ENCODE measurements at places on chromosomes 12 and 14. TPM values are rescaled to one million over a fixed set of nuclear protein-coding genes. Genes with fewer than 3 reads are reported as not detected.
A peak's percentile ranks its signal among the peaks of the same experiment; 100 is the strongest.

Gene STON2
- total RNA-seq: 25.0 TPM

Gene POTEM
- total RNA-seq: not detected

Gene DEPDC4
- total RNA-seq: 8.3 TPM

Gene NDRG2
- total RNA-seq: 1.3 TPM

Gene ZFYVE26
- total RNA-seq: 22.3 TPM

Gene TMEM179
- 12.1 TPM for total RNA-seq

Gene PRICKLE1
- 4.0 TPM for total RNA-seq

Gene PCED1B
- total RNA-seq: 0.25 TPM

Gene TGM1
- 2.6 TPM for total RNA-seq

Gene CMKLR1
- total RNA-seq: not detected

Gene ALDH1L2
- 0.13 TPM for total RNA-seq

Gene GLT1D1
- 5.4 TPM for total RNA-seq

Gene PRB2
- total RNA-seq: not detected

Gene ZNF705A
- total RNA-seq: not detected

Gene RD3L
- not detected for total RNA-seq

Gene CHMP4A
- total RNA-seq: 35.3 TPM

DNA sequence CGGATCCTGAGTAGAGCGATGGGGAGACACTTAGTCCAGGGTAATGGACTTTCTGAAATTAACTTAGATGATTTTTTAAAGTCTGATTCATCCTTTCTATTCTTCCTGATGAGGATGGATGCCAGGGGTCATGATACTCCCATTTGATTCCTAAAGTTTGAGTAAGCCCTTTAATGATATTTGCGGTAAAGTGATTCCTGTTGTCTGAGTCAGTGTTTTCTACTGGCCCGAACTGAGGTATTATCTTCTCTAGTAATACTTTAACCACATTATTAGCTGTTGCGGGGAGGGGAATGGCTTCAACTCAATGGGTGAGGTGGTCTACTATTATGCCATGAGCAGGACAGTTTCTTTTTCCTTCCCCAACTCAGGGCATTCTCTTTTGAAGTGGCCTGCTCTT is 111.6 kb downstream of the RIN3 start:
- no peak for DNase-seq

- no peak for DNase-seq
Observed at GRCh38 chr12:115868624-115869023, 408.9 kb downstream of the MED13L start.

- no peak for DNase-seq
Observed at GRCh38 chr14:23013054-23013748, 3.3 kb upstream of the C14orf93 start.

- no peak for DNase-seq
Observed at GRCh38 chr12:93126069-93126474, 197.0 kb upstream of the EEA1 start.

DNA sequence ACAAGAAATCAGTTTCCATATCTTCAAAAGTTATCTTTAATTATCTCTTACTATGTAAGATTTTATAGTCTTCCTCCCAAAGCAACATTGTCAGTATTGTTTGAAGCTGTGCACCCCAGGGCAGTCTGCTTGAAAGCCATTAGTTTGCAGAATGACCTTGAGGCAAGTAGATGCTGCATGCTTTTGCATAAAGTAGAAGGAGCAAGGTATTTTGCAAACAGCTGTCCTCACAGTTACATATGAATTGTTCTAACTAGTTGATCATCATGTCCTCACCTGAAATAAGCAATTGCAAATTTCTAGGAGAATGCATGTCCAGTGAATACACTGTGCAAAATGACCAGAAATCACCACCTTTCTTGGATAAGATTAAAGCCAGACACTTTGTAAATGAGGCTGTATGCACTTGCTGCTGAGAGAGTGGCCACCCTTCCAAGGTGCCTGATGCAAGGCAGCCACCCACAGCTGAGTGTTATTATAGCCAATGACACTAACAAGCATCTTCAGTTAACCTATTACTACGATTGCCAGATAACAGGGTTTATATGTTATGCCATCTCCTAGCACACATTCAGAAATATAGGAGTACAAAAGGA is 730.0 kb upstream of the TMEM132C start:
- DNase-seq: no peak

DNA sequence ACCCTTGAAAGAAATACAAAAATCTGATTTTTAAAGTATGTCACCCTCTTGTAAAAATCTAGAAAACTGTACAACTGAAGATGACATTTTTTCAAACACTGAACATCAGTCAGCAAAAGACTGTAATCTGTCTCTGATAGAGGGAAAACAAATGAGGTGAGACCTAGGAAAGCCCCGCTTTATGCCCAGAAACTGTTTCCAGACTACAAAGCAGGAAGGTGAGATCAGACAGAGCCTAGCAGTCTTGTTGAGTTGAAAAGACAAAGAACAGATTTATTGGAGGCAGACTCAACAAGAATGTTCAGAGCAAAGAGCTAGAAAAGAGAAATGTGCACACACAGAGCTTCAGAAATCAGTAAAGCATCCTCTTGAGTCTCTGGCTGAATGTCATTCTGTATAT is 873.6 kb downstream of the LRFN5 start:
- DNase-seq: no peak

GRCh38 chr12:49231878-49232655 is 32.8 kb upstream of the TUBA1C start:
- peak; percentile 28 for DNase-seq

GRCh38 chr14:81819344-81819743 is 285.7 kb upstream of the SEL1L start:
- DNase-seq: peak; percentile 25

DNA sequence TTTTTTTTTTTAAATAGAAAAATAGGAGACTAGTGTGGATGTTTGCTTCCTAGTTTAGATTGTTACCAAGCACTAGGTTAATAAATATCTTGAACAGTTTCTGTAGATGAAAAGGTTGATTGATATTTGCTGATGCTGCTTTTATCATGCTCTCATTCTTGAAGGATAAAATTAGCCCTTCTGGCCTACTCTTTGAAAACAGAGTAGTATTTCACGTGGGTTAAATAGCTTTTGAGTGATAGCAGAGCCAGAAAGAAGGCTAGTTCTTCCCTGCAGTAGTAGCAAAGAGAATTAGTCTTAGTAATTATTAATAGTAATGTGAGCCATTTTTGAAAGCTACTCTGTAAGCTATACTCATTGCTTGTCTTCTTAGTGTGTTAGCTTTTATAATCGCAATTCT is 5.2 kb downstream of the NEDD1 start:
- no peak for DNase-seq

DNA sequence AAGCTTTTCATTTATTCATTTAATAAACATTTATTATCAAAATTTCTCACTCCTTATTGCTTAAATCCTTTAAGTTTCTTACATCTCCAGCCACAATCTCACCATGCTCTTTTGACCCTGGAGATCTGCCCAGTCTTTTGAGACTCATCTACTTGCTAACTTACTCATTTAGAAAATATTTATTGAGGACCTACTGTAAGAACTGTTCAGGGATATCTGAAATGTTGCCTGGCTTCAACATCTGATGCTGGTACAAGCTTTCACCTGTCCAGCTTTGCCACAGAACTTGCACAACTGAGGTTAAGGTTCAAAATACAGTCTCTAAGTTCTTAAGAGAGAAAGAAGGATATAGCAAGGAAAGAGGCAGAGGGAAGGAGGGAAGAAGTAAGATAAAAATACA is 17.5 kb upstream of the GXYLT1 start:
- no peak for DNase-seq

DNA sequence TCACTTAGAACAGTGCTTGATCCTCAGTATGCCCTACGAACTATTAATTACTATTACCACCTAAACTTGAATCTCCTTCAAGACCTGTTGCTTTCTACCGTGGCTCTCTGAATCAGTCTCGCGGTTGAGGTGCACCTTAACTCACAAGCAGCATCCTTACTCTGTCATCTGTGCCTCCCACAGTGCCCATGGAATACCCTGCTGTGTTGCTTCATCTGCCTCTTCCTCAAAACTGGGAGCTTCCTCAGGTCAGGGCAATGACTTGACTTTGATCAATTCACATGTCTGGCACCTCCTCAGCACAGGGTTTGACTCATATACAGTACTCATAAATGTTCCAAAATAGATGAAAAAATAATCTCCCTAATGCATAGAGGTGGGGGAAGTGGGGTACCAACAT is 305.9 kb downstream of the NUAK1 start:
- DNase-seq: no peak

DNA sequence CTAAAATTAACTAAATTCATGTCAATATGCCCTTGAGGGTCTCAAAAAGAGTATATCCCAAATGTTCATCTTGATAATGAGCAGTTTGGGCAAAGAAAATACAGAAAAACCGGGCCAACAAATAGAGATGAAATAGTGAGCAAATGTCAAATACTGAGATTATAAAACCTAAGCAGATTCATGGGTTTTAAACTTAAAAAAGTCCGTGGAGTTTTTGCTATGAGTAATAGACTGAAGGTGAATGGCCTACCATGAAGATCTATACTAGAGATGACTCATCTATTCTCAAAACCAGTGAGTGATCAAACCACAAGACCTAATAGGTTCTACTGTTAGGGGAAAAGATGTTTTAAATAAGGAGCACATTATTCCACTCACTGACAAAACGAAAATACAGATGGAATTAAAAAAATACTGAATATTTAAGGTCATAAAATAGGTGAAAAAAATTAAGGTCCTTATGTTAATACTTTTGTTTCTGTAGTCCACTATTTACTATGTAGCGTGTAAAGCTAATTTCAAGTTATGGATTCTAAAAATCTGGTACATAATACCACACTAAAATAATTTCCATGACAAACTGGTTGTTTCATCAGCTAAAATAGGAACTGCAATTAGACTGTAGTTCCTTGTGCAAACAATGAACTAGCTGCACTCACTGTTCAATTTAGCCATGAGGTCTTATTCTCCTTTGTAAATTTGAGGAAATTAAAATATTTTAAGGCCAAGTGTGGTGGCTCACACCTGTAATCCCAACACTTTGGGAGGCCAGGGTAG is 5.0 kb downstream of the HNRNPC start:
- no peak for DNase-seq

DNA sequence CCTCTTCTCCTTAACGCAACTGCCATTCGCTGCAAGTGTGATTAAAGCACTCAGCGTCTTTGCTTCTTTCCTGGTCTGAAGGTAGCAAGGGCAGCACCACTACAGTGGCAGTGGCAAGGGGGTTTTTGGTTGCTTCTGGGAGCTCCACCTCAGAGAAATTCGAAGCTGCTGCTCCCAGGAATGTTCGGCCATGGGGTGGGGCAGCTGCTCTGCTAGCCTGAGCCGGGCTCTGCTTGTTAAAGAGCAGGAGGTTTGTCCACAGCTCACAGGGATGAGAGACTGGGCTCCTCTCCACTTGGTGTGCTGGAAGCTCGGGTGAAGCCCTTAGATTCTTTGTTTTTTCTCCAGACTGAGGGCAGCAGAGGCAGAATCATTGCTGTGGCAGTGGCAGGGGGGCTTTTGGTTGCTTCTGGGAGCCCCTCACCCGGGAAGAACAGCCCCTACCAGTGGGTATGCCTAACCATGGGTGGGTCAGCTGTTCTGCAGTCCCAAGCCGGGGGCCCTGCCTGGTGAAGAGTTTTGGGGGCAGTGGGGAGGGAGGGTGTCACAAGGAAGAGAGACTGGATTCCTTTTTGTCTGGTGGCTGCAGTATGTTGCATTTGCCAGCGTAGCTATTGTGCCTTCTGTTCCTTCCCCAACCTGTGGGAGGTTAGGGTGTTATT is 340.2 kb downstream of the AEBP2 start:
- DNase-seq: peak; percentile 64

DNA sequence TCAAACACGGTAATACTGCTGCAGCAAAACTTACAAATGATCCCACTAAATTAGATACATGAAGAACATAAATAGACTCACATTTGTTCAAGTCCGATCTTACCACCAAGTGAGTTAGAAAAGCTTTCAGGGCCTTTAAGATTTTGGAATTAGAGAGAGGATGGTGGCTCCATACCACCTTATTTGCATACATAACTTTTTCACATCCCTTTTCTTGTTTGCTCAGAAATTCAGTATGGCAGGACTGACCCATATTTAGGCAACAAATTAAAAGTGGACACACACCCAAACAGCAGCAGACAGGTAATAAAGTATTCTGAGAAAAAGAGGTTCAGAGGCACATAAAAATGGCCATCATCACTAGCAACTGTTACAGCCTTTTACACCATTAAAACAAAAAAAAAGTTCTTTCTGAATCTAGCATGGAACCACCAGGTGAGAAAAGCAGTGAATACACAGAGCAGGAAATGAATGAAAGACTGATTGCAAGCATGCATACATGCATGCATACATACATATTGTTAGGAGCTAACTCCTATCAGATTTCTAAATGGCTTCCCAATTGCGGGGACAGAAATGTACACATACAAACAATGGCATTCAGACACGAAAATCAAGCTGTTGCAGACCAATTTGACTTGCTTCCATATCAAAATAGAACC is 23.3 kb downstream of the STXBP6 start:
- DNase-seq: no peak

DNA sequence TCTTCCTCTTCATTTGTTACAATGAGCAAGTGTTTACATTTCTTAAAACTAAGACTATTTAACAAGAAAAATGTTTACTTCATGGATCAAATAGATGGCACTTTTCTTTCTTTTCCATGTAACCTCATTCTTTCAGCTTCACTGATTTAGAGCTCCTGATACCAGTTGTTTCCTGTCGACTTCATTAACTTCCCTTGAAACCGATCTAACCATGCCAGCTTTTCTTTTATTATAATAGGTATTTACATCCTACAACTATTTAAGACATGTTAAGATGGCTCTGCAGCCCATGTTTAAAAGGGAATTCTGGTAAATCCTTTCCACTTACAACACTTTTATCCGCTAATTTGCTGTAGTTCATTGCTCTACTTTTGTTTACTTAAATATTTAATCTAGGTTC is 107.3 kb upstream of the DCN start:
- peak; percentile 3 for DNase-seq

DNA sequence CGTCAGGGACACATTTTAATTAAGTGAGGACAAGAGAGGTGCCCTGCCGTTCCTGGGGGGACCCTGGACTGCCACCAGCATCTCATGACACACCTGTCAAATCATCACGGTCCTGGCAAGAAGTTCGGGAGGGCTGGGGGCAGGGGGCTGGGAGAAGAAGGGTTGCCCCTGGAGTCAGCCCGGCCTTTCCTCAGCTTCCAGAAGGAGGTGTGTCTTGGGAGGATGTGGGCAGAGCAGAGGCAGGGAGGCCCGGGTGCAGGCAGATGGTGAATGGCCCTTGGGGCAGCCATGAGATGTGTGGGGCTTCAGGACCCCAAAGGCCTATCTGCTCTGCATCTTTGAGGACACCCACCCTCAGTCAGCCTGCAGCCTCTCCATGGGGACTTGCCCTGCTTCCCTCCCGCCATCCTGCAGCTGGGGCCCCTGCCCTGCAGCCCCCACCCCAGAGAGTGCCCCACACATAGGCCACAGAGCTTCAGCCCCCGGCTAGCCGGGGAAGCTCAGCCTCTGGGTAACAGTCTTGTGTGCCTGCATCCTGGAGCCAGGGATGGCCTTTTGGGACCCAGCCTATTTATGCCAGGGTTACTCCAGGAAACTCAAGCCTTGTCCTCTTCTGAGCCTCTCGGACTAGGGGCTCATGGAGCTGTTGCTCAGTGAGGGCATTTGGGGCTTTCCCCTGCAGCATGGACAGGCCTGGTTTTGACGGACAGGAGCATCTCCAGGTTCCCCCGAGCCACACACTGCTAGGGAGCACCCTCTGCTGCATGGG is 178.5 kb downstream of the KIF26A start:
- DNase-seq: no peak

- no peak for DNase-seq
Observed at GRCh38 chr12:47433876-47434275, 272.0 kb downstream of the RPAP3 start.

- no peak for DNase-seq
Observed at GRCh38 chr12:49451468-49452259, 84.4 kb downstream of the SPATS2 start.
